RKO (cell line): ENCODE measurements at places on chromosomes 13 and 19.

DNA sequence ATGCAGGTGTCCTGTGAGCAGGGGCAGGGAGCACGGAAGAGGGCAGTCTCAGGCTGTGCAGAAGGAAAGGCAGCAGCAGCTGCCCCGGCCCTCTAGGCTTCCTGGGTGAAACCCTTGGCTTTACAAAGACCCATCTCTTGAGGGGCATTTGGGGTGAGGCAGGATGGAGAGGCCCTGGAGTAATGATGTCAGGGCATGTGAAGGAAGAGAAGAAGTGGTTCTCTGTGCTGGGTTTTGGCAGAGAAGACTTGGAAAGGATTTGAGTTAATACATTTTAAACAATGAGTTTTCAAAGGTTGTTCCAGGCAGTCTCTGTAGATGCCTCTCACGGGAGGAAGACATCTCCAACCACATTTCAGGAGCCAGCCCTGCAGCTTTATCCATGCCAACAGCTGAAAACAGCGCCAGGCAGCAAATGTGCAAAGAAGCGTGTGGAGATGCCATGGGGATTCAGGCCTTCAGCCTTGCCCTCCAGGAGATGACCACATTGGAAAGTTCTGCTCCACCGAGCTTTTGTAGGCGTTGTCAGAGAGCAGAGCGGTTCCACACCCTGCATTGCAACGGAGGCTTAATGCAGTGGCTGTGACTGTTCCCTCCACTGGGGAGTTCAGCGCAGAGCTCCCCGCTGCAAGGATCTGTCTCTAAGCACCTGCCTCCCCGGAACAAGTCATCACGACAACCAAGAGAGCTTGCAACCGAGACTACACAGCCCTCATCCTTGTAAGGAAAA, 322.8 kb downstream of the UQCRFS1 start:
- DNase-seq = no peak

GRCh38 chr19:51821456-51821855, 26.5 kb downstream of the FPR3 start:
- DNase-seq = no peak

DNA sequence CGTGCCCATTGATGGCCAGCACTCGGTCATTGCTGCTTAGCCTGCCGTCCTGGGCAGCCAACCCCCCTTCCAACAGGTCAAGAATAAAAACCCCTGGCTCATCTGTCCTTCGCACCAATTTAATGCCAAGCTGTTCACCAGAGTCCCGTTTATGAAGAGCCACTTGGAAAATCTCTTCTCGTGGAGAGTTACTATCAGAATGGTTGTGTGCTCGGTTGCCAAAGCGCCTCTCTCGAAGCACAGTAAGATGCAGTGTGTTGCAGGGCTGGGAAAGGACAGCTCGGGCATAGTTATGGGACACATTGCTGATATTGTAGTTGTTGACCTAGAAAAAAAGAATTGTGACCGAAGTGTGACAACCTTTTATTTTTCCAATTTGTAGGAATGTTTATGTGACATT, 57.9 kb downstream of the LNX2 start:
- DNase-seq = no peak

- no peak for DNase-seq
Measured at GRCh38 chr19:13275016-13275722, 125.0 kb downstream of the IER2 start.

DNA sequence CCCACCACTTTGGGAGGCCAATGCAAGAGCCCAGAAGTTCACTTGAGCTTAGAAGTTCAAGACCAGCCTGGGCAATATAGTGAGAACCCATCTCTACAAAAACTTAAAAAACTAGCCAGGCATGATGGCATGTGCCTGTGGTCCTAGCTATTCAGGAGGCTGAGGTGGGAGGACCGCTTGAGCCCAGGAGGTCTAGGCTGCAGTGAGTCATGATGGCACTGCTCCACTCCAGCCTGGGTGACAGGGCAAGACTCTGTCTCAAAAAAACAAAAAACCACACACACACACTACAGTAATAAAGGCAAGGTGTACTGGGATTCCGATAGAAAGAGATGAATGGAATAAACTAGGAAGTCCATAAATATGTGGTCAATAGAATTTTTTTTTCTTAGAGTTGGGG, 35.6 kb downstream of the CYP2F1 start:
- DNase-seq = no peak

DNA sequence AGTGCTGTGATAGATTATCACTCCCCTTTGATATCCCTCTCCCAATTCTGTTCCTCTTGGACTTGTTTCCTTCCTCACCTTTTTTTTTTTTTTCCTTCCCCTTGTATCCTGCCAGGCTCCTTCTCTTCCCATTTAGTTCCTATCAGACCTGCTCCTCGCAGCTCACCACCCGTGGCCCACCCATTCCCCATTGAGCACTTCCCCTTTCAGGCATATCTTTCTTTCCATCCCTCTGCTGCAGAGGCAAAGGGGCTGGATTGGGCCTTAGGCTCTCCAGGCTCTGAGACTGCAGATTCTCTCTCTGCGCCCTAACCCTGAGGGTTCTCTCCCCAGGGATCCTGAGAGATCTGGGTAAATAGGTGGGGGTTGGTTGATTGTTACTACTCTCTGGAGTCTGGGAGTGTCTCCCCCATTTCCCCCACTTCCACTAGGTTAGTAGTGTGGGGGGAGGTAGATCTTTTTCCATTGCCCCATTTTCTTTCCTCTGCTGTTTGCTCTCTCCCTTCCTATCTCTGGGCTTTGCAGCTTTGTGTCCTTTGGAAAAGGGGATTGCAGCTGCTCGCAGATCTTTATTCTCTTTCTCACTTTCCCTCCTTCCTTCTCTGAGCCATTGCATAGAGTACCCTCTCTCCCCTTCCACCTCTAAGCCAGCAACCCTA, 2.3 kb downstream of the ARHGAP35 start:
- no peak for DNase-seq

- DNase-seq = no peak
Measured at GRCh38 chr13:25783601-25784024, 268.2 kb downstream of the SHISA2 start.

DNA sequence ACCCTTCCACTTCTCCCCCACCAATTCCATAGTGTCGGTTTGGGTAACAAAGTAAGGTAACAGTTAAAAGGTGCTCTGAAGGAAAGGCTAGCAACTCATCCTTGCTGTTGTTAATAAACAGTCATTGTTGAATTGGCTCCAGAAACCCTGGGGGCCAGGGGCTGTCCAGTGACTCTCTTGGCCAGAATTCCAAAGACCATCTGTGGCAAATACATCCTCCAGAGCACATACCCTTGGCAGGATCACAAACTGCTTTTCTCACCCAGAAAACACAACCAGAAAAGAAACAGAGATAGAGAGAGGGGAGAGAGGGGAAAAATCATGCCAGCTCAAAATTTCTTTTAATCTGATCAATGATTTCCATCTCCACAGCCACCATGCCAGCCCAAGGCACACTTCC, 22.1 kb downstream of the CACNA1A start:
- DNase-seq = no peak

GRCh38 chr13:111383591-111384440, 63.4 kb downstream of the TEX29 start:
- no peak for DNase-seq

DNA sequence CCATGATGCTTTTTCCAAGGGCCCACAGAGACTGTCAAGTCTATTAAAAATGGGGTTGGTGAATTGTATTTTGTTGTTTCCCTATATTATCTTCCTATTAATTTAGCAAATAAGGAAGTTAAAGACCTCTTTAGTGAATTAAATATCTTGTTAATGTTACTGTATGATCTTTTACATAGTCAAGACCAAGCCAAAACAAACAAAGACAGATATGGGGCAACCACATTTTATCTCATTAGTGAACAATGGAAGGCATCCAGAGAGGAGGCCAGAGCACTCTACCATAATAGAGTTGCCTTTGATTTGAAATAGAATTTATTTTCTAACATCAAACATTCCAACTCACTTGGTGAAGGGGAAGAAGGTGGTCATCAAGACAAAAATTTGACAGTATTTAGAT, 169.4 kb downstream of the B3GLCT start:
- DNase-seq = no peak

DNA sequence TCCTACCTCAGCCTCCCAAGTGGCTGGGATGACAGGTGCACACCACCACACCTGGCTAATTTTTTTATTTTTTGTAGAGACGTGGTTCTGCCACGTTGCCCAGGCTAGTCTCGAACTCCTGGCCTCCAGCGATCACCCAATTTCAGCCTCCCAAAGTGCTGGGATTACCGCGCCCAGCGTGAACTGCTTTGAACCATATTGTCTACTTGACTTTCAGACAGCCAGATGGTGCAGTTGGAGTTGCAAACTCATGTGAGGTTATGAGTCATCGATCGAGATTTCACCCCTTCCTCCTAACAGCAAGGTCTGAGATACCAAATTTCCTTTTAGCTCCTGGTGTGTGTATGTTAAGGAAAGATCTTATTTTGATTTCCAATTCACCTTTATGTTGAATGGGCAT, 2.7 kb downstream of the SLC27A1 start:
- DNase-seq = no peak
